CMK (cell line): ENCODE measurements at places on chromosomes 5 and 9.

DNA sequence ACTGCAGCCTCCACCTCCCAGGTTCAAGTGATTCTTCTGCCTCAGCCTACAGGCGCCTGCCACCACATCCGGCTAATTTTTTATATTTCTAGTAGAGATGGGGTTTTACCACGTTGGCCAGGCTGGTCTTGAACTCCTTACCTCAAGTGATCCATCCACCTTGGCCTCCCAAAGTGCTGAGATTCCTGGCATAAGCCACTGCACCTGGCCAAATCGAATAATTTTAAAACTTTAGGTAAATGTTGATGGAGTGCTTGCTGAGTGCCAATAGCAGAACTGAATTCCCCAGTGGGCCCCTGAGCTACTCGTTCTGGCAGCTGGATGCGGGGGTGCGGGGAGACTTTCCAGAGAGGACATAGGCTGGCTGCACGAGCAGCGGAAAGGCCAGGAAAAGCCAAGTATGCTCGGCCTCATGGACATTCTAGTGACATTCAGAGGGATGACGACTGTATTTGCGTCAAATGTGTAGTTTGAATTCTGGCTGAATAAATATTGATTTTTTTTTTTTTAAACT lies 16.8 kb downstream of the TRAF2 start:
- no peak for DNase-seq

DNA sequence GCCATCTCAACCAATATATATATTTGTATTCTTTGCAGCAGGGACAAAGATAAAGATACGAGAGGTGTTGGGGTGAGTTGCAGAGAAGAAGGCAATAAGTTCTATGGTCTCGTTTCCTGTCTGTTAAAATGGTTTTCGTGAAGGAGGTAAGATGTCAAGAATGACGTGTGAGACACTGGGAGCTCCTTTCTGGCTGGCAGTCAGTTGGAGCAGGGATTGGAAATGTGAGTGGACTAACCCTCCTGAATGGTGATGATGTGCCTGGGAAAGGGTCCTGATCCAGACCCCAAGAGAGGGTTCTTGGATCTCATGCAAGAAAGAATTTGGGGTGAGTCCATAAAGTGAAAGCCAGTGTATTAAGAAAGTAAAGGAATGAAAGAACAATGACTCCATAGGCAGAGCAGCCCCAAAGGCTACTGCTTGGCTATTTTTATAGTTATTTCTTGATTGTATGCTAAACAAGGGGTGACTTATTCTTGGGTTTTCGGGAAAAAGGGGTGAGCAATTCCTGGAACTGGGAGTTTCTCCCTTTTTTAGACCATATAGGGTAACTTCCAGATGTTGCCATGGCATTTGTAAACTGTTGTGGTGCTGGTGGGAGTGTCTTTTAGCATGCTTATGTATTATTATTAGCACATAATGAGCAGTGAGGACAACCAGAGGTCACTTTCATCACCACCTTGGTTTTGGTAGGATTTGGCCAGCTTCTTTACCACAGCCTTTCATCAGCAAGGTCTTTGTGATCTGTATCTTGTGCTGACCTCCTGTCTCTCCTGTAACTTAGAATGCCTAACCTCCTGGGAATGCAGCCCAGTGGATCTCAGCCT lies 53.7 kb downstream of the SPATA31C2 start:
- no peak for DNase-seq

DNA sequence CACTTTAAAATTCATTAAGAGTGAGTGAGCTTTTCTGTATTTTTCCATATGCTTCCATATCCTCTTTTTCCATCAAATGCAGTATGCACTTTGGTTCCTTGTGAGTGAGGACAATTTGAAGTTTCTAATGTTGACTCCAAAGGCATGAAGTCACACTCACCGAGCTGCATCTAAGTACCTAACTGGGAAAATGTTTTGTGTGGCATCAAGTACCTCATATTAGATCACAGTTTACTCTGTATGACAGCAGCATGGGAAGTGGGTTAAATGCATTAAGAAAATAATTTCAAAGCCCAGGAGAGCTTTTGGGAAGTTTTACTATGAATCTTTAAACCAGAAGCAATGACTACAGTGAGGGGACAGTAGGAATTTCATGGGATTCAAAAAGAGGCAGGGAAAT lies 207.0 kb downstream of the EFNA5 start:
- DNase-seq: no peak

DNA sequence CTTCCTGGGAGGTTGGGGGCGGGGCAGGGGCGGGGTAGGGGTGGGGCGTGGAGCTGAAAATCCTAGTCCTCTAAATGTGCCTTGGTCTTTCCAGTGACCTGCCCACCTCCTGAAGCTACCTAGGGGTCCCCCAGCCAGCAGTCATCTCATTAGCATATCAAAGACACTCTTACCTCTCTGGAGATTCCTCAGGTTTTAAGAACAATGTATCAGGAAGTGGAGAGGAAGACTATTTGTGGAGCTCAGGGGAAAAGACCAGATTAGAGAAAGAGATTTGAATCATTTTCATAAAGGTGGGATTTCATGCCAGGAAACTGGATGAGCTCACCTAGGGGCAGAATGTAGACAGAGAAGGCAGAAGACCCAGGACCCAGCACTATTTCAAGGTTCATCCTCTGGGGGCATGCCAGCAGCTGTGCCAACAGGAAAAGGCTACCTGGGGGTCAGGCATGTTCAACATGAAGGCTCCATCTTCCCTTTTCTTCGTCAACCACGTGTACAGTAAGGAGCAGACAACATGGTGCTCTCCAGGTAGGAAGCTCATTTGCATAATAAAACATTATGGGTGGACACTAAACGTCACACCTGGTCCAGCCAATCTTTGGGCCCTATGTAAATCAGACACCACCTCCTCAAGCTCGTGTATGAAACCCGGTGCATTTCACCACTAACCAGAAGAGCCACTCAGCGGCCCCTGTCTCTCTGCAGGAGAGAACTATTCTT lies 6.9 kb downstream of the GMCL2 start:
- no peak for DNase-seq

DNA sequence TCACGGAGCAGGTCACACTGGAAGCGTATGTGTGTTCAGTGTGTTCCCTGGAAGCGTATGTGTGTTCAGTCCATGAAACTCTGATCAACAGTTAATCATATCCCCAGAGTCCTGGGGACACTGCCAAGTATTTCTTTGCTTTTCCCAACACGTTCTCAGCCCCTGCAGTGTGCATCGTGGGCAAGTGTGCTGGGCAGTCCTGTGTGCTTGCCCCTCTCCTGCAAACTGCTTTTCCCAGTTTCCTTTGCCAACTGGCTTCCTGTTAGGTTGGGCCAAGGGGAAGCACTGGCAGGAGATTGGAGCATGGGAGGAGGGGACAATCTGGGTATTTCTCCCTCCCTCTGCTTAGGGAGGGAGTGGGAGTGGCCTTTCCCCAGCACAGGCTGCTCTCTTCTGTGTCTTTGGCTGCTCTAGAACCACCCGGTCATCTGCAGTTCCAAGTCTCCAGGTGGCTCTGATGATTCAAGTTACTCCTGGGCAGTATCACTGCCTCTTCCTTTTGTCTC lies 36.8 kb upstream of the NEK6 start:
- no peak for DNase-seq

- DNase-seq: no peak
These were observed 77.3 kb downstream of the NFIB start for GRCh38 chr9:14236591-14236990.

DNA sequence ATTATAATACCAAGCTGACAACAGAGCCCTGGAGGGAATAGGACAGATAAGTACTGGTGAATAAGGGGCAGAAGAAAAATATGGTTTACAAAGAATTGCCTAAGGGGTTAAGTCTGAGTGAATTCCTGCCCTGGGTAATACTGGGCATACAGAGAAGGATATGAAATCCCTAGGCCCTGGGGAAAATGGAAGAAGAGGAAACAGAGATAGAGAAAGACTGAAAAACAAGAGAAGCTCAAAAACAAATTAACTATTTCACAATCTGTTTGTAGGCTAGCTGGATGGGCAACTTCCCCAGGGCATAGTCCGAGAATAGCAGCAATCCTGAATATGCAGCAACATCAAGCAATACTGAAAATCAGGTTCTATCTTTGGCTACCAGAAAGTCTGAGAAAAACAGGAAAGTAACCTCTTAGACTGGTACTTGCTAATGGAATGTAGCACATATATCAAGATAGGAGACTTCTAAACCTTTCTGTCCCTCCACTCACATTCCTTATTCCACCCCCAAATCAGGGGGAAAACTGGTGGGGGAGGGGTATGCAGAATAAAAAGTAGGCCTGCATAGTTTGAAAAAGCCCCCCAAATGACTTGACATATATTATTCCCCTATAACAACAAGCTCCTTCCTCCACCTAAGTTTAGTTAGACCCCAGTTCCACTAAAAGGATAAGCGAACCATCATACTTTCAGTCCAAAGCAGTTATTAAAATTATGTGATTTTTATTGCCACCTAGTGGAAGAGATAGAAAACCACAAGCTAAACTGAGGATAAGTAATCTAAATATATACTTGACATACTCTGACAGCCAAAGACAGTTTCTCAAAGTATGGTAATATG lies 20.6 kb downstream of the SLC38A9 start:
- DNase-seq: no peak

- peak; percentile 22 for DNase-seq
These were observed 44.5 kb upstream of the CDH6 start for GRCh38 chr5:31148959-31149475.

DNA sequence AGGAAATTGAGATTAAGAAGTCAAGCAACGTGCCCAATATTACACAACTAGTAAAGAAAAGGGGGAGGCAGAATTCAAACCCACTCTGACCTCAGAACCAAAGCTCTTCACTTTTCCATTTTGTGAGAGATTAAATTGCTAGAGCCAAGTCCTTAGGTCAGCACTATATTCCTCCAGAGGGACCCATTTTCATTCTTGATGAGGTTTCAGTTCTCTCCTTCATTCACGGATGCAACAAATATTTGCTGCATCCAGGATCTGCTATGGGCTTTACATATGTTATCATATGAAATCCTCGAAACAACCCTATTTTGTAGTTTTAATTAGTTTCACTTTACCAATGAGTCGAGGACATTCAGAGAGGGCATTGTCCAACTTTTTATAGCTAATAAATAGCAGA lies 239.2 kb downstream of the EFNA5 start:
- DNase-seq: no peak
